ENCODE measurements at places on chromosomes 16 and 17.

DNA sequence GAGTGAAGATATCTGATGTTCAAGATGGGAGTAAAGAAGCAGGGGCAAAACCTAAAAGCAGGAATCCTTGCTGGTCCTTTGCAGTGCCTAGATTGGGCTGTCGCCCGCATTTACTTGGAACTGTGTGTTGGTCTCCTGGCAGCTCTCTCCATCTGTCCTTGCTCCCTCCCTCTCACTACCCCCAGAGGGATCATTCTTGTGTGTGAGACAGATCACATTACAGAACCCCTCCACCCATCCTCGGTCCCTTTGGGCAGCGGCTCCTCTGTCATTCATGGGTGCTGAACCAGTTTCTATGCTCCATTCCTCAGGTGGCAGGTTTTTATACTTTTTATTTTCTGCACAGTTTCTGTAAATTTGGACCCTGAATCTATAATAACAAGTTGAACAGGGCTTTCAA lies 99.4 kb upstream of the MYOCD start:
- DNase-seq, result no peak

DNA sequence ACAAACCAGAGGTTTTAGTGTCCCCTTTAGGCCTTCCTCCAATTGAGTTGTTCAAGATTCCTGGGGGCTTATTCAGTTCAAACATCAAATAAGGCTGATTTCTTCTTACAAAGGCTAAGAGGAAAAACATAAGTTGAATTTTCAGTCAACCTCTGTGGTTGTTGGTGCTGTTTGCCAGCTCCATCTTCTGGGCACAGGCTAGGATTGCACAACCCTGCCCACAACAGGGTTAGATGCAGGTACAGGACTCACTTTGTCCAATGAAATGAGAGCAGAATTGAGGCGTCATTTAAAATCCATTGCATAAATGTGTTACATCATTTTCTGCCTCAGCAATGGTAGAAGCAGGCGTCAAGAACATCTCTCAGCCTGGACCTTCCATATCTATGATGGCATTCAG lies 173.3 kb downstream of the PMP22 start:
- no peak for DNase-seq

DNA sequence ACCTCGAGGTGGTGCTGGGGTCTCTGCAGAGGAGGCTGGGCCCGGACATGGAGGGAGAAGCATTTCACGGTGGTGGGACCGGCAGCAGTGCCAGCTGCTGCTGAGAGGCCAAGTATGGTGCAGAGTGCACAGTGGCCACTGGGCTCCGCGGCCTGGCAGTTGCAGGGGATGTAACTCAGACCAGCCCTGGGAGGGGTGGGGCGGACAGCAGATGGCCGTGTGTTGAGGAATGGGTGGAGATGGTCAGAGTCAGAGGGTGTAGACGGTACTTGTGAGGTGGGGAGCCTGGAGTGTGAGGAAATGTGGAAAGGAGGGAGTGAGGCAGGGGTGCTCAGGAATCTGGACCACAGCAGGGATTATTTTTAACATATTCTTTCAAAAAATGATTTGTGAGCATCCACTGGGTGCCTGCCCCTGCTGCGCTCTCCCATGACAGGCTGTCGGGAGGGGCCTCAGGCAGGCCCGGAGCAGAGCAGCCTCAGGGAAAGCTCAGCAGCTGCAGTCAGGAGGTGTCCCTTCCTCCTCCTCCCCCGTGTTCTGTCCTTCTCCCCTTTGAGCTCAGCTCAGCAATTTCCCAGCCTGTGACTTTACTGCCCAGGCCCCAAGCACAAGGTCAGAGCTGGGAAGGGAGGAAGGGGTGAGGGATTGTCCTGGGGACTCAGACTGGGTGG lies 113.1 kb downstream of the RAP1GAP2 start:
- DNase-seq, result no peak

- DNase-seq, result peak; percentile 34
Measured at GRCh38 chr17:68512960-68513474, 787 bp downstream of the PRKAR1A start.

- peak; percentile 99 for DNase-seq
Measured at GRCh38 chr17:46193626-46194392, 580 bp upstream of the KANSL1 start.

- no peak for DNase-seq
Measured at GRCh38 chr16:67992661-67993206, 6.5 kb downstream of the DPEP2 start.

DNA sequence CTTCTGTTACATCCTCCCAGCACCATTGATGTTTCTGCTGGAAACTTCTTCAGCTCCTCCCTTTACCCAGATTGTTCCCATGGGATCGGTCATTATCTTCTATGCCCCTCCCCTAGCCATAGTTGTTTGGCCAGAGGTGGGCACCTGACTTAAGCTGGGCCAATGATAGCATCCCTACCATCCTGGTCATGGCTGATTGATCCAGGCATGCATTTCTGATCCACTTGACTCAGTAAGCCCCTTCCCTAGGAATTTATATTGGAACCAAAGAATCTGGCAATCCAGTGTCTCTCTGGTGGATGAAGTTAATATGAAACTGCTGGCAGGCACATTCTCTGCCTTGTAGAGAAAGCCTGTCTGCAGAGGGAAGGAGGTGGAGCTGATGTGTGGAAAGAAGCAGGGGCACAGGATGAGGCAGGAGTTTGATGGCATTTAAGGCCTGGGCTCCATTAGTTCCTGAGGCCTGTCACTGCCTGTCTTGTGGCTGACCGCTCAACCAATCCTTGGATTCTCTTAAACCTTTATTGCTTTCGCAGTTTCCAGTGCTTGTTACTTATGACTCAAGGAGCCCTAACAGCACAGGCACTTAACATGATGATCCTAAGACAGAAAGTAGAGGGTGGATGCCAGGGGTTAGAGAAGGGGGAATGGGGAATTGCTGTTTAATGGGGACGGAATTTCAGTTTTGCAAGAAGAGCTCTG lies 152.4 kb downstream of the ABCC12 start:
- no peak for DNase-seq

All from H54 (cell line).